ENCODE measurements at places on chromosomes 6 and 20. TPM values are rescaled to one million over a fixed set of nuclear protein-coding genes. Genes with fewer than 3 reads are reported as not detected.

DNA sequence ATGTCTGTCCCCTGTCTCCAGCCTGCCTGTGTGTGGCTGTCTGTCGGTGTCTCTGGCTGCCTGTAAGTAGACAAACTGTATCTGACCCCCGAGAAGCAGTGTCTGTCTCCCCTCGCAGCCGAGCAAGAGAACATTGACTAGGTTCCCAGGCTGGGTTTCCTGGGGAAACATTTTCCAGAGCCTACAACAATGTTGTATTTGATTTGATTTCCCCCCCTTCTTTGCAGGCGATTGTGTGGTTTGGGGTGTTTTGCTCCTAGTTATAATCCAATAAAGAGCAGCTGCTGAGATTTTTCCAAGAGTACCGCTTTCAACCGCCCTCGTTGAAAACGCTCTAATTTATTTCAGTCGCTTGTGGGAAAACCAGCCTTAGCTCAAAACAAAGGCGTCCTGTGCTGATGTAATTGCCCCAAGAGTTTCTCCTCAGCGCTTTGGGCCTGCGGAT, 92.6 kb downstream of the CDC5L start:
- DNase-seq = no peak

RAET1L gene
- total RNA-seq = not detected

- DNase-seq = no peak
Observed at GRCh38 chr6:158713469-158713868, 63.6 kb downstream of the SYTL3 start.

DNA sequence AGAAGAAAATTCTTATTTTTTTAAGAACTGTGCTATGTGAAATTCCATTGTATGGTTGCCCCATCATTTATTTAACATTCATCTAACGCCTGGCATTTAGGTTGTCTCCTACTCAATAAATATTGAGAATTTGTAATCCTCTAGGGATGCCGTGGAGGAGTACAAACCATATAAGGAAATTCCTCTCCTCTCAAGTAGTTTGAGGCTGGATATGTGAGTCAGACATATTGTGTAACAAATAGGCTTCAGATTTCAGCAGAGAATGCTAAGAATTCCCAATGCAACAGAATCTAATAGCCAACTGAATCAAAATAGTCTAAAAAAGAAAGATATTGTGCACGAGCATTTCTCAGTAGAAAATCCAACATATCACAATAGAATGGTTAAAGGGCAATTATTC, 174.7 kb downstream of the OTOR start:
- DNase-seq = no peak

RHAG gene
- total RNA-seq = not detected

GRCh38 chr6:108211671-108212070, 45.8 kb downstream of the NR2E1 start:
- no peak for DNase-seq

GRCh38 chr6:35942355-35942754, 21.5 kb upstream of the SRPK1 start:
- no peak for DNase-seq

- DNase-seq = peak; percentile 88
Observed at GRCh38 chr6:121522265-121522664, 86.8 kb downstream of the GJA1 start.

GRCh38 chr6:26383624-26384417, 913 bp downstream of the BTN2A2 start:
- peak; percentile 41 for DNase-seq

PKIB gene
- total RNA-seq = 4.1 TPM

DNA sequence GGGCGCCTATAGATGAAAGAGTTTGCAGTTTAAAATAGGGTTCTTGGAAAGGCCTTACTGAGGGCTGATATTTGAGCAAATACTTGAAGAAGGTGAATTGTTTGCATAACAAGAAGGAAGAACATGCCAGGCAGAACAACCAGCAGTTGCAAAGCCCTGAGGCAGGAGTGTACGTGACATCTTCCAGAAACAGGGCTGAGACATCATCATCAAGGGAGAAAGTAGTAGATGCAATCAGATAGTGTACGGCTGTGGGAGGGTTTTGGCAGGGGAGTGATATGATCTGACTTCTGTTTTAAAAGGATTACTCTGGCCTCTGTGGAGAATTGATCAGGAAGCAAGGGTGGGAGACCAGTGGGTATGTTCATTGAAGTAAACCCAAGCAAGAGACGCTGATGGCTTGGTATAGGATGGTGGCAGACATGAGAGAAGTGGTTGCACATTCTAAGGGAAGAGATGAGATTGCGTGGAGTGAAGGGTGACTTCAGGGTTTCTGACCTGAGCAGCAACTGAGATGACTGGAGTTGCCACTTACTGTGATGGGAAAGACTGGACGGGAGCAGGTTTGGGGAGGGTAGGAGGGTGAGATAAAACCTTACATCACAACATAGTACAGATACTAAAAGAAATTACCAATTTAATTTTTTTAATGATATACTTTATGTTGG, 28.8 kb downstream of the RIOK1 start:
- DNase-seq = no peak

CST2 gene
- not detected for total RNA-seq

SIRPB1 gene
- total RNA-seq = 0.74 TPM

DNA sequence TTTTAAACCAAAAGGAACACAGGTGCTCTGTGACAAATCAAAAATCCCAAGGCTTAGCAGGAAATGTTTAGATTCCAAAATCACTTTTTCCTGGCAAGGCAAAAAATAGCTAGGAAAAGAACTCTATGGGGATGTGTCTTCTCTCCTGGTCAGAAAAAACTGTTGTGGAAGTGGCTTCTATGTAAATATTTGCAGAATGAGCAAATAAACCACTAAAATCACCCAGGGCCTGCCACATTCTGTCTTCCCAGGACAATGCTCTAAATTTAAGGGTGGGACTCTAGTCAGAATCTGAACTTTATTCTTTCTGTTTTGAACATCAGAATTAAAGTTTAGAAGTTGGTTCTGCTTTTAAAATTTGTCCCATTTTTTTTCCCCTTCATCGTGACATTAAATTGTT, 29.3 kb downstream of the GCM1 start:
- peak; percentile 13 for DNase-seq

BHLHE23 gene
- not detected for total RNA-seq

OTOR gene
- not detected for total RNA-seq

GRCh38 chr6:127786109-127786508, 114.7 kb downstream of the THEMIS start:
- DNase-seq = no peak

GRCh38 chr6:17480476-17480875, 87.1 kb downstream of the CAP2 start:
- no peak for DNase-seq

- no peak for DNase-seq
Observed at GRCh38 chr6:125835221-125835744, 44.5 kb downstream of the NCOA7 start.

- no peak for DNase-seq
Observed at GRCh38 chr6:134921721-134922261, 28.1 kb downstream of the ALDH8A1 start.

All from A172 (cell line).